ENCODE measurements at places on chromosomes 4 and X.

- DNase-seq = no peak
These were observed 67.2 kb upstream of the TENM3 start for GRCh38 chr4:182175788-182176519.

DNA sequence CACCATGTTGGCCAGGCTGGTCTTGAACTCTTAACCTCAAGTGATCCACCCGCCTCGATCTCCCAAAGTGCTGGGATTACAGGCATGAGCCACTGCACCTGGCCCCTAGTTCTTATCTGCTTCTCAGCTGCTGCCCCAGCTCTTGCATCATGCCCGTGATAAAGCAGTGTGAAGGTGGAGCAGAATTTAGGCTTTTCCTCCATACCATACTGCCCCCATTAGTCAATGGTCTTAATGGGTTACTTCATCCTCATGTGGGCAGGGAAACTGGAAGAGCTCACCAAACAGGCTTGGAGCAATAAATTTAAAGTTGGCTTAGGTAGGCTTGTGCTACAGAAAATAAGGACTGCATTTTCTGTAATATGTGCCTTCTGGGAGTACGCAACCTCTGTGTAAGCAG is 636.9 kb upstream of the BOD1L1 start:
- no peak for DNase-seq

- no peak for DNase-seq
These were observed 11.7 kb downstream of the BBS12 start for GRCh38 chr4:122744229-122744628.

DNA sequence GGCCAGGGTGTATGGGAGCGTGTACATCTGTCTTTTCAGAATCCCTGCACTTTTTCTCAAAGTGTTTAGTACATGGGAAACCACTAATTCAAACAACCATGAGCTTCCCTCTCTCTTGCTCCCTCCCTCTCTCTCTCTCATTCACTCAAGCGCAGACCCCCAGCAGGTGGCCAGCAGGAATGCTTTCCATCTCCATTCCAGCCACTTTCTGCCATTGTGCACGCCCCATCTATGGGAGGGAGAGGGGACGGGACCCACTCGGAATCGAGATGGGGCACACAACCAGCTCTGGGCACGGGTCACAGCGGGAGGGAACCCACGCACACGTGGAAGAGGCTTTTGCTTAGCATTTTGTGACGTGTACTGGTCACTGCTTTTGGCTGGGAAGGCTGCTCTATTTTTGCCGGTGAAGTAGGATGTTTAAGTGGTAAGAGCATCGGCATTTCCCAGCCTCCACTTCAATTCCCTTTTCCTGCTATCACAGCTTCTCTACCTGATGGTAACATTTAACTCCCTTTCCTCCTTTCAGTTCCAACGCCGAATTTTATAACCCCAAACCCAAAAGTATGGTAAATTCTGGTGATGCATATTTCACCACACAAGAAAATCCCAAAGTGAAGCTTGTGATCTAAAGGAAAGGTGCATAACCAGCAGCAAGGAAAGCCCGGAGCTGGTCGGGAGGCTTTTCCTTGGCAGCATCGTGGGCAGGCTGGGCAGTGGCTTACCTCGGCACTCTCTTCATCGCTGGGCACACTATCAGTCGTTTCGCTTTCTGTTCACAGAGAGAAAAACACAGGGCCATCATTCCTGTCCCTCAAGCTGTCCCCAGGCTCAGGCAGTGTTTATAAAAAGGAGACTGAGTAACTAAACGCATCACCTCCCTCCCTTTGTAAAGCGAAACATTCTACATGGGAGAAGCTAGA is 84.1 kb downstream of the IRF2 start:
- DNase-seq = no peak

GRCh38 chr4:145207934-145208333 is 27.5 kb upstream of the OTUD4 start:
- no peak for DNase-seq

Measured in amniotic stem cell (primary cell).